ENCODE measurements at places on chromosomes 12 and 14. TPM values are rescaled to one million over a fixed set of nuclear protein-coding genes. Genes with fewer than 3 reads are reported as not detected.

The GAS2L3 gene
- 6.8 TPM for total RNA-seq

The DLK1 gene
- total RNA-seq = not detected

The GPR84 gene
- not detected for total RNA-seq

The MYF5 gene
- total RNA-seq = not detected

The LRP1-AS gene
- not detected for total RNA-seq

The RBP5 gene
- total RNA-seq = not detected

The RD3L gene
- not detected for total RNA-seq

The LMNTD1 gene
- total RNA-seq = not detected

The SMCO2 gene
- total RNA-seq = 0.34 TPM

The IFNG-AS1 gene
- 5.2 TPM for total RNA-seq

GRCh38 chr12:91529829-91530228 lies 347.2 kb upstream of the DCN start:
- H3K27me3 ChIP-seq = no peaks in the 10 kb centered on the region
- DNase-seq = no peak
- H3K4me3 ChIP-seq = no peak overlapping the region
- no peak overlapping the region for H3K27ac ChIP-seq
- H3K4me1 ChIP-seq = no peaks in the 10 kb centered on the region

- no peaks in the 10 kb centered on the region for H3K36me3 ChIP-seq
- H3K27me3 ChIP-seq = no peaks in the 10 kb centered on the region
- no peak for DNase-seq
- no peaks in the 10 kb centered on the region for H3K4me1 ChIP-seq
Measured at GRCh38 chr14:87783071-87783470, 209.9 kb downstream of the GALC start.

DNA sequence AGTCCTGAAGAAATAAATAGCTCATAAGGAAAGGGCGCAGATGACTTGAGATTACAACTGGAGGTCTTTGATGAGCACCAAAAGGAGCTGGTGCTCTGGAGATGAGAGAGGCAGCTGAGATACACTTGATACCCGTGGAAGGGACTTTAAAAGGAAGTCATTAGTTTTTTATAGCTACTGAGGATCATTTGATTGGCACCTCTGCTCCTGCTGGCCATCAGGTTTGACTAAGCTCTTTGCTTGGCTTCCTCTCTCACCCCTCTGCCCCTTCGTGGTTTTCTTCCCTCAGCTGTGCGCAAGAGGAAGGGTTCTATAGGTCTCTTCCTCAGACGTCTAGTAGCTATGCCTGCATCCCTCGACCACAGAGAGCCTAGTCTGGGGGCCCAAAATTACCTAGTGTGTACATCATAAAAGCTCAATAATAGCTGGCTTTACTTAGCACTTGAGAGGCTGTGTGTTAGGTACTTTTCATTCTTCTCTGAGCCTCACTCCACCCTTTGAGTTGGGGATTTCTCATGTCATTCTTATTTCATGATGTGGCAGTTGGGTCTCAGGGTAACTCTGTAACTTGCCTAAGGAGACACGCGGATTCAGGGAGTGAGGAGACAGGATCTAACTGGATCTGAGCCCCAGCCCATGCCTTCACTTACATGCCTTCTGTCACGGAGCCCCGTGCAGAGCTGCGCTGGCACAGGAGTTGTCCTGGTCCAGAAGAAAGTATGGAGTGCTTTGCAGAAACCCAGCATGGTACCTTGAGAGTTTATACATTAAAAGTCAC lies 68.4 kb upstream of the ASPG start:
- H3K27me3 ChIP-seq = no peaks in the 10 kb centered on the region
- H3K36me3 ChIP-seq = no peaks in the 10 kb centered on the region
- no peak for DNase-seq

DNA sequence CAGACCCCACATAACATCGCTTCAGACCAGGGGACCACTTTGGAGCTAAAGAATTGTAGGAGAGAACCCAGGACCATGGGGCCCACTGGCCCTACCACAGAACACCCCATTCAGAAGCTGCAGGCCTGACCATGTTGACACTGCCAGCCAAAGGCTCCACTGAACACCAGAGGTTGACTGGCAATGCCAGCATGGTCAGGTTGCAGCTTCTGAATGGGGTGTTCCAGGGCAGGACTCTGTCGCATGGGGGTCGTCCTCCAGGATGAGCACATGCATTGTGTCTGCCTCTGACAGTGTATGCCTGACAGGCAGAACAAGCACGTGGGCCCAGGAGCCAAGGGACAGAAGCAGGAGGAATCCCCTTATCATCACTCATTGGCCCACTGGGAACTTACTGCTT lies 34.1 kb downstream of the DIO3 start:
- no peak overlapping the region for H3K4me3 ChIP-seq
- no peak overlapping the region for H3K27ac ChIP-seq

- H3K36me3 ChIP-seq = peaks cover 58% of the 10 kb centered on the region
- H3K4me3 ChIP-seq = no peak overlapping the region
- H3K27ac ChIP-seq = no peak overlapping the region
- no peaks in the 10 kb centered on the region for H3K4me1 ChIP-seq
Measured at GRCh38 chr12:68699486-68699885, 12.7 kb downstream of the NUP107 start.

DNA sequence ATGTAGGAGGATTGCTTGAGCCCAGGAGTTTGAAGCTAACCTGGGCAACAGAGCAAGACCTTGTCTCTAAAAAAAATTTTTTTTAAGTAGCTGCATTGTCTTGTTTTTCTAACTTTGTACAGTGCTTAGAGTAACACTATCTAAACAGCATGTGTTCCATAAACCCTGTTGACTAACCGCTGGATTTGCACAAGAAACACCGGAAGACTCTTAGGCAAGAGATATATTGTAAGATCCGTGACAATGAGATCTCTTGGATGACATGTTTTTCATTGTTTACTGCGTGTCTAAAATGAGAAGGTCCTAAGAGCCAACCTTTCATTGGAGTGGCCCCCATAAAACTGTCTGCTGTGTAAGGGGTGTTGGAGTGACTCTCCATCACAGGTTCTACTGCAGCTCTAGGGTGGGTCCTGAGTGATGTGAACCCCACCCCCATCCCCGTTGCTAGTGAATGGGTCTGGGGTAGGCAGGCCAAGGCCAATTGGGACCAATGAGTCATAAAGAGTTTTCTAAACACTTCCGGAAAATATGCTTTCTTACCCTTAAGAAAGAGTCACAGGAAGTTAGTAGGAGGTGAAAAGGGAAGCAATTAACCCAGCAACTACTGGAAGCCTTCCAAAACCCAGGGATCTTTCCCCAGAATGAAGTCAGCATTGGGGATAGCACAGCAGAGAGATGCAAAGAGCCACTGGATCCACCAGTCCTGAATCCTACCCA lies 24.3 kb upstream of the PCNX1 start:
- H3K36me3 ChIP-seq = no peaks in the 10 kb centered on the region
- H3K4me1 ChIP-seq = peaks cover 10% of the 10 kb centered on the region
- H3K27me3 ChIP-seq = no peaks in the 10 kb centered on the region
- H3K27ac ChIP-seq = peak overlapping the region; percentile 77
- DNase-seq = peak; percentile 50

GRCh38 chr14:39176263-39177167 lies 1.5 kb downstream of the PNN start:
- H3K27ac ChIP-seq = peak overlapping the region; percentile 94
- H3K27me3 ChIP-seq = no peaks in the 10 kb centered on the region
- peaks cover 52% of the 10 kb centered on the region for H3K36me3 ChIP-seq
- DNase-seq = no peak
- peaks cover 12% of the 10 kb centered on the region for H3K4me1 ChIP-seq

DNA sequence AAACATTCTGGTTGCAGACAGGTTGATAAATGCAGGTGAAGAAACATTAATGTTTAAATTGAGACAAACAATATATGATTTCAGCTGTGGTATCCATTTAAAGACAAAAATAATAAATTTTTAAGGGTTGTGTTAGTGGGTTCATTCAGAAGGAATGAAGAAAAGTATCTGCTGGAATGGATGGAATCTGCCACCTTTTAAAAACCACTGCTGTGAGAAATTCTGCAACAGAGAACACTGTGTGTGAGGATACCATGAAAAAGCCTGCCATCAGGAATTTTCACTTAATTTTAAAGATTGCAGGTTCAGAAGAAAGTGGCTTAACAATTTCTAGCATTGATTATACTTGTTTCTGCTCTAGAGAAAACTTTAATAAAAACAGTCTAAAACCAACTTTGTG lies 184.6 kb upstream of the SOX5 start:
- no peaks in the 10 kb centered on the region for H3K36me3 ChIP-seq
- no peaks in the 10 kb centered on the region for H3K27me3 ChIP-seq
- no peak overlapping the region for H3K4me3 ChIP-seq
- H3K4me1 ChIP-seq = no peaks in the 10 kb centered on the region
- no peak for DNase-seq
- H3K27ac ChIP-seq = no peak overlapping the region

- peaks cover 37% of the 10 kb centered on the region for H3K4me1 ChIP-seq
- no peaks in the 10 kb centered on the region for H3K36me3 ChIP-seq
- peak within 1 kb of the TSS; percentile 91 for H3K27ac ChIP-seq
Measured at GRCh38 chr12:29148911-29149690, at the start of gene FAR2. Gene FAR2, plus strand, starts transcription at chr12:29149278. Its CDS starts 121,172 bp downstream, at chr12:29270450.

DNA sequence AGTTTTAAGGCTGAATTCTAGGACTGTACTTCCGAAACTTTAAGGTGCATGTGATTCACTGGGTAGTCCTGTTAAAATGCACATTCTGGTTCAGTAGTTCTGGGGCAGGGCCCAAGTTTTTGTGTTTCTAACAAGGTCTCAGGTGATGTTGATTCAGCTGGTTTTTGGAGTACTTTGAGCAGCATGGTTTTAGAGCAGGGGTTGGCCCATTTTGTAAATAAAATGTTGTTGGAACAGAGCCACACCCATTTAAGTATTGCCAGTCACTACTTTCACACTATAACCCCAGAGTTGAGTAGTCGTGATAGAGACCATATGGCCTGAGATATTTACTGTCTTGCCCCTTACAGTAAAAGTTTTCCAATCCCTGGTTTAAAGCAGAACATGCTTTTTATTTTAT lies 111.3 kb downstream of the SYNE2 start:
- H3K36me3 ChIP-seq = peaks cover 10% of the 10 kb centered on the region
- no peak overlapping the region for H3K27ac ChIP-seq

- DNase-seq = peak; percentile 81
- H3K4me1 ChIP-seq = no peaks in the 10 kb centered on the region
- H3K4me3 ChIP-seq = no peak overlapping the region
- H3K27ac ChIP-seq = no peak overlapping the region
- H3K27me3 ChIP-seq = no peaks in the 10 kb centered on the region
- H3K36me3 ChIP-seq = no peaks in the 10 kb centered on the region
Measured at GRCh38 chr14:99118046-99118721, 153.8 kb downstream of the BCL11B start.

DNA sequence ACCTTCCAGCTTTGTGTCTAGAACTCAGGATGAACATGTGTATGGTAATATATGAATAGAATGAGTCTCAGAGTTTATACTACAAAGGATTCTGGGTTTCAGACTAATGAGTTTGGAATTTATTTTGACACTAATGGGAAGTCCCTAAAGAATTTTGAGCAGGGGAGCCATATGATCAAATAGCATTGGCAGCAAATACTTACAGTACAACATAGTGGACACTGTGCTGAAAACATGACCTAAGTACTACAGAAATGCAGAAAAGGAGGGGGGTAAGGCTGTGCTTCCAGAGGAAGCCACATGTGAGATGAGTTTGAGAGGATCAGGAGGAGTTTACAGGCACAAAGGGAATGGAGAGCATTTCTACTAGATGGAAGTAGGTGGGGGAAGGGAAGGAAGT lies 225.8 kb downstream of the C12orf42 start:
- no peak for DNase-seq
- H3K4me3 ChIP-seq = no peak overlapping the region
- H3K27ac ChIP-seq = no peak overlapping the region
- no peaks in the 10 kb centered on the region for H3K27me3 ChIP-seq
- no peaks in the 10 kb centered on the region for H3K4me1 ChIP-seq
- H3K36me3 ChIP-seq = no peaks in the 10 kb centered on the region

- H3K36me3 ChIP-seq = no peaks in the 10 kb centered on the region
- peak overlapping the region; percentile 48 for H3K4me3 ChIP-seq
- peak overlapping the region; percentile 77 for H3K27ac ChIP-seq
- peaks cover 7% of the 10 kb centered on the region for H3K4me1 ChIP-seq
Measured at GRCh38 chr14:103260629-103261124, 73.4 kb upstream of the EIF5 start.

GRCh38 chr12:43914923-43915468 lies 79.1 kb downstream of the TMEM117 start:
- no peaks in the 10 kb centered on the region for H3K4me1 ChIP-seq
- H3K27ac ChIP-seq = no peak overlapping the region
- H3K27me3 ChIP-seq = no peaks in the 10 kb centered on the region
- no peaks in the 10 kb centered on the region for H3K36me3 ChIP-seq

DNA sequence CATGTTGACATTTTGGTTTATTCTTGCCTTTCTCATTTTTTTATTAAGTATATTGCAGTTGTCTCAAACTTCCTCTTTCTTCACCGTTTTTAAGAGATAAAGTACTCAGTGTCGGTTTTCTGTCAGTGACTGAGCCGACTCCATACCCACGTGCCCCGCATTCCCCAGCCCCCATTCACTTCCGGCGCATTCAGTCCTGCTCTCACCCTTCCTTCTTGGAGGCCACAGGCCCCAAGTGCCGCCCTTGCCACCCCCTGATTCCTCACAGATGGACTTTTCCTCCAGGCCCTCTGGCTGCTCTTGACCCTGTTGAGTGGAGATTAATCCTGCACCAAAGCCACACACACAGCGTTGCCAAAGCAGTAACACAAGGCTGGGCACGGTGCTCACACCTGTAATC lies 19.1 kb upstream of the DNAH10 start:
- no peaks in the 10 kb centered on the region for H3K4me1 ChIP-seq
- H3K27me3 ChIP-seq = no peaks in the 10 kb centered on the region
- H3K4me3 ChIP-seq = no peak overlapping the region
- no peak overlapping the region for H3K27ac ChIP-seq
- peaks cover 31% of the 10 kb centered on the region for H3K36me3 ChIP-seq

DNA sequence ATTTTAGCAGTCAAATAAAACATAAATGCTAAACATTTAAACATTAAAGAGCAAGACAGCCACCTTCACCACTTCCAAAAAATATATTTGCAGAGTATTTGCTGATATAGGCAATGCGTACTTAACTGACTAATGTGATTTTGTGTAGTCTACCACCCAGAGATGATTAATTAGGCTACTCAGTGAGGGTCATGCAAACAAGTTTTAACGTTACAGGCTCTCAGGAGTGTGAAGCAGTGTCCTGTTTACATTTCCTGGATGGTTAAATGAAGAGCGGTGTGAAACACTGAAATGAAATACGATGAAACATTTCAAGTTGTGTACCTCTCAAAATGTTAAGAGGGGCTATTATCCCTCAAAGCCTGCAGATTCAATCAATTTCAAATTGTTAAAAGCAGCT lies 165.8 kb upstream of the LRIG3 start:
- H3K4me3 ChIP-seq = no peak overlapping the region
- H3K36me3 ChIP-seq = no peaks in the 10 kb centered on the region
- no peaks in the 10 kb centered on the region for H3K27me3 ChIP-seq
- H3K4me1 ChIP-seq = no peaks in the 10 kb centered on the region

All from upper lobe of left lung (tissue), 6 donors.